ENCODE measurements at places on chromosomes 12 and 14. TPM values are rescaled to one million over a fixed set of nuclear protein-coding genes. Genes with fewer than 3 reads are reported as not detected.

DNA sequence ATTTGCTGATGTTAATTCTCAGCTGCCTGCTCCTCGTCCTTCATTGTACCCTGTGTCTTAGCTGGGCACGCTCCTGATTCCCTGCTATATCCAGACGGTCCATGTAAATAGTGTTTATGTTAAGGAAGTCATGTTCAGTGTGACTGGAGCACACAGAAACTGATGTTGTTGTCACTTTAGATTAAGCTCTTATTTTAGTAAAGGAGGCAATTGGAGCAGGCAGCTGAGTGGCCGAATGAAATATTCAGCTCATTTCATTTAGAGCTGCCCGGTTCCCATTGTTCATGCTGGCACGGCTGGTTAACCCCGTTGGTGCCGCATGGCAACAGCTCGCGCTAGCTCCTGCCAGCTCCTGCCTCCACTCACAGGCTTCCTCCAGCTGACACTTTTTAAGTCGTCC is 446.8 kb upstream of the SOX5 start:
- DNase-seq = no peak

KRT74 gene
- not detected for total RNA-seq

RAP1B gene
- 257 TPM for total RNA-seq

GRCh38 chr14:85156319-85156718 is 373.6 kb upstream of the FLRT2 start:
- no peak for DNase-seq

BATF gene
- total RNA-seq = 31.3 TPM

- no peak for DNase-seq
Measured at GRCh38 chr14:69670093-69670492, 58.7 kb downstream of the SUSD6 start.

GRCh38 chr14:86257973-86258372 is 728.0 kb downstream of the FLRT2 start:
- DNase-seq = no peak

DNA sequence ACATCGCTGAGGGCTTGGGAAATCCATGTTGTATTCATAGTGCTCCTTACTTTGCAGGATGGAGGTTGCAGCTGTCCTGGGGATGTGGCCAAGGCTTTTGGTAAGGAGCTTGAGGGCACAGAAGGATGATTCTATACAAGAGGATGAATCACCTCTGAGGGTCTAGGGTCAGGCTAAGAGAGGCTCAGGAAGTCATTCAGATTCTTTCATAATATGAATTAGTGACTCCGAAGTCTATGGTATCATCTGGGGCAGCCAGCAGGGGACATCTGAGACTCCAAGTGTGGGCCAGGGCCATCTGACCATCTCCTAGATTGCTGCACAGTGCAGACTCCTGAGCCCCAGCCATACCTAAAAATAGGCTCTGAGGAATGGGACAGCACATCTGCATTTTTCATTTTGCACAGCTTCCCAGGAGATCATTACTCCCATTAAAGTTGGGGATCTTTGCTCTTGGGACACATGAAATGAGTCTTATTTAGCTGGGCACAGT is 4.8 kb downstream of the GMPR2 start:
- DNase-seq = no peak

CPSF6 gene
- total RNA-seq = 107 TPM

CCDC196 gene
- total RNA-seq = not detected
